ENCODE measurements at places on chromosomes 12 and 14.

DNA sequence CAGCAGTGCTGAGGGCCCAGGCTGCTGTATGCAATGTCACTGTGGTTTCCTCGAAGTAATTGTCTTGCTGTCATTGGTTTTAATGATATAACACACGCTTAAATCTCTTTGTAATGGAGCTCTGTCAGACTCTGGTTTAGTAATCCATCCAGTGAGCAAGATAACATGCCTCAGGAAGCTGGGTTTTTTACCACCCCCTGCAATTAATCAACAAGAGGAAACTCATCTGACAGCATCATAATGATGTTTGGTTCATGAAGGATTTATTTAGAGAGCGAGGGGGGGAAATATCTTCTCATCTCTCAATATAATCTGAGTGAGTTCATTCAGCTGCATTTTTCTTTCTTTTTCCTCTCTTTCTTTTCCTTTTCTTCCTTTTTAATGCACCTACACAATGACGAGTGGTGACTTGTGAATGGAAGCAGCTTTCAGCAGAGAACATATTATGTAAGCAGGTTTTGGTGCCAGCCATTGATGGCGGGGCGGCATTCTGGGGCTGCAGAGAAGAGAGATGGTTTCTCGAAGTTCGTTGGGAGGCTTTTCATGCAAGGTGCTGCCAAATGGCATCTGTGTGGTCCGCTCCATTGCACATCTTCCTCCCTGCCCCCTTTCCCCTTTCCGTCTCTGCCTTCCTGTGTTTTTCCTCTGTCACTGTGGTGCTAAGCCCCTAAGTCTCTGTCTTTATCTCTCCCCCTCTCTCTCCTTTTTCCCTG lies 6.7 kb downstream of the RPH3A start:
- peak; percentile 90 for DNase-seq

GRCh38 chr12:119695034-119695433 lies 27.1 kb downstream of the PRKAB1 start:
- no peak for DNase-seq

DNA sequence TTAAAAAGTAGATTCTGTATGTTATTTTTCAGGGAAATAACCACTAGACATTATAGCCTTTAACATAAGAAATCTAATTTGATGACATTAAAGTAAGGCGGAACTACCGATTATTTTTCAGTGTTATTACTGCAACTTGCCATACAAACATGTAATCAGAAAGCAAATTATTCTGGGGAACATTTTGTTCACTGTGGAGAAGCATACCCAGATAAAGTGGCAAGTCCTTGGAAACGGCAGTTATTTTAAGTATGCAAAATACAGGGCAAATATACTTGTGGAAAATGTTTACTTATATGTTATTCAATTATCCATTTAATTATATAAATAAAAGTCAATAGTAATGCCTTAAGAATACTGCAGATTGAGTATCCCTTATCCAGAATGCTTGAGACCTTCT lies 71.9 kb downstream of the FERMT2 start:
- DNase-seq: no peak

GRCh38 chr12:51329742-51330141 lies 5.8 kb upstream of the BIN2 start:
- DNase-seq: no peak

DNA sequence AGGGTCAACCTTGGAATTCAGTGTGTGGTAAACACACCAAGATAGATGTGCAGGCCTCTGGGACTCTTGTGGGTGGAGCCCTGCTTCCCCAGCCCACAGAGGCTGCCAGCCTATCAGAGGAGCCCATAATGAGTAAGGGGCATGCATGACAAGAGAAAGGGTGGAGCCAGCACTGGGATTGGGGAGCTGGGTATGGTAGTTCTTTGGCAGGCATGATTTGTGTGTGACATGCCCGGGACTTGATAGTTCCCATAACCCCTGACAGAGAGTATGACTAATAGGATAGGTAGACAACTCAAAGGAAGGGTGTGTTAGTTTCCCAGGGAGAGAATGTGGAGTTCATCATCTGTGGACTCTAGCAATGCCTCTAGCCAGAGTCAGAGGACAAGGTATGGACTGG lies 143.0 kb downstream of the EMP1 start:
- no peak for DNase-seq

DNA sequence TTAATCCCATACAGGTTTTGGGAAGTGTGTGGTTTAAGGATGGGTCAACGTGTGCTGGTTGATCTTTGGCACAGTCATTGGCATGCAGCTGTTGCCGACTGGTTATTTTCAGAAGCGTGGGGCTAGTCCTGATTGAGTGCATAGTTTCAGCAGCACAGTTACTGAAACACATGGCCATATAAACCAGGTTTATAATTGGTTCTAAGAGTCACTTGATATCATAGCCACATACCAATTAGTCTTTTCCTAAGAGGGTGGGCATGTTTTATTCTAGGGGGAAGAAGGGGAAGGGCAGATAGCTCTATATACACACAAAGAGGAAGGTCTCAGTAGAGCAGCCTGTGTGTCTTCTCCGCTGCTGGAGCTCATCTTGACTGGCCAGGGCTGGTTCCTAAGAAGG lies 11.0 kb upstream of the RPS6KL1 start:
- no peak for DNase-seq

DNA sequence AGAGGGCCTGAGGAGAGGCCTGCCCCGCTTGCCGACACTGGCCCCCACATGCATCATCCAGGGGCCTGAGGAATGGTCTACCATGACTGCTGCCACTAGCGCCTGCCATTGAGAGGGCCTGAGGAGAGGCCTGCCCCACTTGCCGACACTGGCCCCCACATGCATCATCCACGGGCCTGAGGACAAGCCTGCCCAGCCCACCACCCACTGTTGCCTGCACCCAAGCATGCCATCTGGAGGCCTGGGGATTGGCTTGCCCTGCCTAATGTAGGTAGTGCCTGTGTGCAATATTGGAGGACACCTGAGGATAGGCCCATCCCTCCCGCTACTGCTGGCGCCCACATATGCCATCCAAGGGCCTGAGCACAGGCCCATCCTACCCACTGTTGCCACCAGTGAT lies 24.4 kb downstream of the CYP46A1 start:
- no peak for DNase-seq

- peak; percentile 28 for DNase-seq
Observed at GRCh38 chr12:60803147-60803546, 1207.3 kb downstream of the SLC16A7 start.

GRCh38 chr14:53547593-53547992 lies 394.5 kb upstream of the DDHD1 start:
- no peak for DNase-seq

- DNase-seq: peak; percentile 85
Observed at GRCh38 chr12:99131751-99132199, 486.7 kb downstream of the APAF1 start.

DNA sequence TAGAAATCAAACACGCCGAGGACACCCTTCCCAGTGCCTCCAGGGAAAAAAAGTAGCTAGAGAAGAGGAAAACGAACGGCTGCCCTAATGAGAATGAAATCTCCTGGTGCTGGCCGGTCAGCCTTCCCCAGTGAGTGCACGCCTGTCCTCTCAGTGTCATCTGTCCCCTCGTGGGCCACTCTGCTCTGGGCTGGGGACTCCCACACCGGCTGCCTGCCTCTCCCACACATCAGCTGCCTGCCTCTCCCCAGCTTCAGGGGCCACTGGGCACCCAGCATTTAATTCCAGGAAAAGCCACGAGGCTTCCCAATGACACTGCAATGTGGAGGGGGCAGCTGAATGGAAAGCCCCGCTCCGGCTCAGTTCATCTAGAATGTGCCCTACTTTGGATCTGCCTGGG lies 59.0 kb downstream of the CCDC85C start:
- no peak for DNase-seq

DNA sequence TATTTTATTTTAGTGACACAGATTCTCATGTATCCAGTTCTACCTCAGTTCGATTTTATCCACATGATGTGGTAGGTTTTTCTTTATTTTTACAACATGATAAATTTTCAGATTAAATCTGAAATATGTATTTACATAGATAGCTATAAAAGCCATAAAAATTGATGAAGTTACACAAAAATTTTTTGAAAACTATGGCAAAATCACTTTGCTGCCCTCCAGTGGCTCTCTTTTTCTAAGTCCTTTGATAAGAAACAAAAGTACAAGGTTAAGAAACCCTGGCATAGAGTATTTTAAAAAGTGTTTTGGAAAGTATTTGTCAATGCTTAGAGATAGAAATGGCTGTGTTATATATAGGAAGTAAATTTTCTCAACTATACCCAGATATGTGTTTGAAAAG lies 104.2 kb downstream of the PCNX1 start:
- no peak for DNase-seq

GRCh38 chr14:42229976-42230375 lies 623.3 kb downstream of the LRFN5 start:
- DNase-seq: no peak

DNA sequence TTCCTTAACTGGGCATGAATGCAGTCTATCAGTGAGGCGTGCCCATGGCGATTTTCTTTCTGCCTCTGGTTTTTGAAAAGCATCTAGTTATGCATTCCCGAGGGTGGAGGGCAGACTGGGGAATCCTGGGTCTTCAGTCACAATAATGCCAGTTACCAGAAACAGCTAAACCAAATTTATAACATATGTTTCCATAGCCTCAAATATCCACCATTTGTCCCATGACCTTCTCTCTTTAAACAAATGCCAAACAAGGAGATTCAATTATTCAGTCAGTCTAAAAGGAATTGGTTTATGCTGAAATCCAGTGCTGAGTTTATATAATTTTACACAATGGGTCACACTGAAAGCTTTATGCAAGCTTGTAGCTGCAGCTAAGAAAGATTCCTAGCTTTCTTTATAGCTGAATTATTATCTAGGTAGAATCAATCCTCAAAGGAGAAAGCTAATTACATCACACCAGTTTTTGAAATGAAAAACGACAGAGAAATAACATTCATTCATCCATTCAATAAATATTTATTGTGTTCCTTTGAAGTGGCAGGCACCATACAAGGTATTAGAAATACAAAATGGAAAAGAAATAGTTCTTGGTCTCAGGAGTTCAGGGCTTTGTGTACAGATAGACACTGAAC lies 131.3 kb upstream of the RAP1B start:
- no peak for DNase-seq

GRCh38 chr12:18165889-18166288 lies 75.9 kb upstream of the RERGL start:
- DNase-seq: no peak

DNA sequence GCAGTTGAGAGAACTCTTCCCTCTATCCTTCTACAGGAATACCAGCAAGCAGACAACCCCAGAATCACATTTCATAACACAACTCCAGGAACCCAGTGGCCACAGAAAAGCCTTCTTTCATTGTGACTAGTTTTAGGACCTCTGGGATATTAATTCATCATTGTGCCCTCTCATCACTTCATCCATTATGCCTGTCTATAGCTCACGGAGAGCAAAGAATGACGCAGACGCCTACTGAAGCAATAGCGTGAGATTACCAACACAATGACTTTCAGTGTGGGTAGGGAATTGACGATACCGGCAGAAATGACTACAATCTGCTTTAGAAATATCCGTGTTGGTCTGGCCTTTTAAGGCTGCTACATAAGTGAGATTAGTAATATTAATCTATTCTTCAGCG lies 158.1 kb upstream of the FOXG1 start:
- no peak for DNase-seq

DNA sequence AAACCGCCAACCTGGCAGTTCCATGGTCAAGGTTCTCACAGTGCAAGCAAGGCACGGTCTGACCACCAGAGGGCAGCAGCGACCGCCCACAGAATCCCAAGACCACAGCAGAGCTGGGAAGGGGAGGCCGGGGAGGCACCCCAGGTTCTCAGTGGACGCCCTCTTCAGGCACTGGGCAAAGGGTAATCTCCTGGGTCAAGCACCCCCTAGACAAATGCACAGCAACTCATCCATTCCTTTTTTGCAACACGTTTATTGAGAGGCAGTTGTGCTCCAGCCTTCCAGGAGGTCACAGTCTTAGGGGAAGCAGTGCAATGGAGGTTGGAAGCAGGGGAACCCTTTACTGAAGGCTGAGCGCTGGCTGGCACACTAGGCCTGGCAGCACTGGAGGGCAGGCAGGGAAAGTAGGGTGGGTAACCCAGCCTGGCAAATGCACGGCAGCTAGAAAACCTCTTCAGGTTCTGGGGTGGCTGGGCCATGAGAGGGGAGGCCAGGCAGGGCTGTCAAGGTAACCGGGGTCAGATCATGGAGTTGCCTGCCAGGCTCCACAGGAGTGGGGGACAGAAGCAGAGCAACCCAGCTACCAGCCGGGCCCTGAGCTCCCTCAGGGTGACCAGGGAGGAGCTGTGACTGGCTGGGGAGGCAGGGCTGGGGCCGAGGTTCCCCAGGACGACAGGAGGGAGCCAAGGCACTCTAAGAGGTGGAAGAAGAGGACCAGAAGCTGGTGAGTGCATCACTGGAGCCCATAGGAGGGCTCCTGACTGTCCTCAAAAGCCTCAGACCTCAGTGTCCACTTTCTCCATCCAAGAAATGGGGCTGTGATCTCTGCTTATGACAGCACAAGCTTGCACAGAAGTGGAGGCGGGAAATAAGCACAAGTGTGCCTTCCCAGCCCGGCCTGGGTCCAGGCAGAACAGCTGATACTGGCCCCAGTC lies 1.8 kb upstream of the RHOF start:
- DNase-seq: no peak

- DNase-seq: no peak
Observed at GRCh38 chr12:78118486-78118885, 287.8 kb downstream of the NAV3 start.

DNA sequence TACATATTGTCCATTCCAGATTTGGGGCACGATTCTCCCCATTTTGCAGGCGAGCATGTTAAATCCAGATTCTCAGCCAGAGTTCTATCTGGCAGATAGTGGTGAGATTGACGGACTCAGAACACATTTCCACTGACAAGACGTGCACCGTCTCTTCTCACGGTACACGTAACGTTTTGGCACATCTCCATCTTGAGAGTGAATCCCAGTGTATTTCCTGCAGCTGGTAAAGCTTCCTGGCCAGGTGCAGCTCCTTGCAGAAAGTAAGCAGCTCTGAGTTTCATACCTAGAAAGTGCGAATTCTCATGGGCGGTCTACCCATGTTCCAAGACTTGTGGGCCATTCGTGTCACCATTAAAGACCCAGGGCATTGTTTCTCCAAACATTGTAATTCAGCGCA lies 102.6 kb downstream of the TSPAN9 start:
- DNase-seq: no peak

GRCh38 chr12:9319044-9319841 lies 111.0 kb upstream of the PZP start:
- DNase-seq: no peak

DNA sequence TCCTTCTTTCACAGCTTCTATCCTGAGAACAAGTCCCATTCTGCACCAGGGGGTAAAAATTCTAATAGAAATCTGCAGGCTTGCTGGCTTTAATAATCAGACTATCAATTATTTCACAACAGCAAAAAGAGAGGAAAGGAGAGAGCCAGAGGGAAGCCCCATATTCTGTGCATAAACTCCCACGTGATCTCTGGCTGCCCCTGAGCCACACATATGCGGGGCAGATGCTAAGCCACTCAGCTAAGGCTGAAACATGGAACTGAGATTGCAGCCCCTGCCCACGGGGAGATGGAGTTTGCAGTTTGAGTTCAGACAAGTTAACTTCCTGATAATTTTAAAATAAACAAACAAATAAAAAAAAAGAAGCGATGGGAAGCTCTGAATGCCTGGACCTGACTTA lies 254.4 kb upstream of the CCDC196 start:
- no peak for DNase-seq

All from SK-N-MC (cell line).